Smooth muscle cell of the umbilical artery (primary cell): ENCODE measurements at places on chromosomes 2 and 18. TPM values are rescaled to one million over a fixed set of nuclear protein-coding genes. Genes with fewer than 3 reads are reported as not detected.

SCN9A gene
- 22.9 and 57.8 TPM in 2 replicates for total RNA-seq

UGT1A8 gene
- total RNA-seq, result not detected in 2 replicates

IL1F10 gene
- not detected in 2 replicates for total RNA-seq

CYTIP gene
- 0.30 TPM in 1 of 2 replicates, not detected in the other for total RNA-seq

MYOM1 gene
- total RNA-seq, result 2.4 and 3.0 TPM in 2 replicates

OR6B2 gene
- not detected in 2 replicates for total RNA-seq

NT5DC4 gene
- not detected in 2 replicates for total RNA-seq

POMC gene
- total RNA-seq, result 1.0 and 1.5 TPM in 2 replicates

RNF125 gene
- 0.23 TPM in 1 of 2 replicates, not detected in the other for total RNA-seq

SCYGR1 gene
- total RNA-seq, result not detected in 2 replicates

INHA gene
- total RNA-seq, result 0.55 TPM in 1 of 2 replicates, not detected in the other

REG3A gene
- total RNA-seq, result not detected in 2 replicates

CXCR1 gene
- total RNA-seq, result not detected in 2 replicates

MGAT5 gene
- 58.5 and 104 TPM in 2 replicates for total RNA-seq
